CD4-positive, alpha-beta memory T cell (primary cell): ENCODE measurements at places on chromosomes 1 and 21. TPM values are rescaled to one million over a fixed set of nuclear protein-coding genes. Genes with fewer than 3 reads are reported as not detected.

GRCh38 chr1:22922640-22923039 is 50.0 kb downstream of the LACTBL1 start:
- H3K4me3 ChIP-seq: no peak overlapping the region
- no peaks in the 10 kb centered on the region for H3K27me3 ChIP-seq
- no peak overlapping the region for H3K27ac ChIP-seq
- no peaks in the 10 kb centered on the region for H3K4me1 ChIP-seq
- DNase-seq: no peak

DNA sequence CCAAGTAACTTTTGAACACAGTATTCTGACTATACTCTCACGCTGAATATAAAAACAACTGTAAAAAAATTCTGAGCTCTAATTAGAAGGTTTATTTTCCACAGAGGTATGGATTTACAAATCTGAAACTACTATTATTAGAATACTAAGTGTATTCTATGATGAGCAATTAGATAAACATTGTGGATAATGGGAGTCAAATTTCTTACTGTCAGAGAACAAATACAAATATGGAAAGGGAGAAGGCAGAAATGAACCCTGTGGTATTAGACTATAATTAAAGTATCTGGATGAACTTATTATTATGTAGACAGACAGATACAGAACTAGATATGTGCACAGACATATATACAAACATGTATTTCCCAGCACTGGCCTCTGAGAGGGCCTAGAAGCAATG is 22.6 kb downstream of the ALDH9A1 start:
- H3K27ac ChIP-seq: no peak overlapping the region
- H3K27me3 ChIP-seq: no peaks in the 10 kb centered on the region
- peaks cover 38% of the 10 kb centered on the region for H3K36me3 ChIP-seq
- peaks cover 13% of the 10 kb centered on the region for H3K4me1 ChIP-seq

- H3K27me3 ChIP-seq: no peaks in the 10 kb centered on the region
- H3K4me1 ChIP-seq: peaks cover 8% of the 10 kb centered on the region
- no peaks in the 10 kb centered on the region for H3K36me3 ChIP-seq
- no peak overlapping the region for H3K4me3 ChIP-seq
- no peak overlapping the region for H3K27ac ChIP-seq
These were observed 4.5 kb upstream of the ANKRD13C start for GRCh38 chr1:70358921-70359564.

- H3K4me1 ChIP-seq: no peaks in the 10 kb centered on the region
- H3K27ac ChIP-seq: no peak overlapping the region
- H3K27me3 ChIP-seq: no peaks in the 10 kb centered on the region
- DNase-seq: no peak
These were observed 234.7 kb downstream of the TTLL7 start for GRCh38 chr1:83764209-83764608.

DNA sequence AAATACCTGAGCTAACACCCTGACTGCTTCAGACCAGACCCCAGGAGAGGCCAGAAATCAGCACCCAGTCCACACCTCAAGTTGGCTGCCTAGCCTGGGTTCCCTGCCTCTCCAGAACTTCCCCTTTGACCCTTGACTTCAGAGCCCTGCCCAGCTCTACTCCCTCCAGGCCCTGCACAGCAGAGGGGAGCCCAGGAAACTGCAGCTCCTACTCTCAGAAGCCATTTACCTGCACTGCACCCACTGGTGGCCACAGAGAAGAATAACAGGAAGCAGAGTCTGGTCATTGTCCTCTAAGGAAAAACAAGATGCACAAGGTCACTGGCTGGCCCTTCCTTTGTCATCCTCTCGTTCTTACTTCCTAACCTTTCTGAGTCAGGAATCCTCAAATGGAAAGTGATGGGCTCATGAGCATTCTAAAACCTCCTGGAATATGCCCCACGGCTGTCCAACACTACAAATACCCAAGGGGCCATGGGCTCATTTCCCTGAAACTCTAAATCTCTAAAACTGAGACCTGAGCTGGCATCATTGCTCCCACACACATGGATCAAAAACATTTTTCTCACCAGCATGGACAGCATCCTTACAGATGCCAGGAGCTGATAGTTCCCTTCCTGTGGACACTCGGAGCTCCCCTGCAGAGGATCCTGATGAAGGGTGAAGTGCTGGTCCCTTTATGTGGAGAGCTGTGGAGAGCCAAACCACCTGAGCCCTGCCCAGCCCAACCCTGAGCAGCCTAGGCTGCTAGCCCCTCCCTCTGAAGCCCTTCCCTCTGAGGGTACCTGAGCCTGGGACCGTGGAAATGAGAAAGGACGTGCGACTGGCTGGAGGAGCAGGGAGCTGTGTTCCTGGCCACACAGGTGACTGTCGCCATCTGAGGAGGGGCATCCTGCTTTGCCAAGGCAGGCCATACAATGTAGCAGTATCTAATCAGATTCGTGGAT is at the start of gene ITLN2:
TSS of gene ITLN2 (minus strand) at position 652 of the 947 bp plus-strand sequence. CDS start at position 584, 68 bp downstream.
- H3K4me3 ChIP-seq: no peak within 1 kb of the TSS
- no peak within 1 kb of the TSS for H3K27ac ChIP-seq
- H3K4me1 ChIP-seq: no peaks in the 10 kb centered on the region

- H3K36me3 ChIP-seq: no peaks in the 10 kb centered on the region
- no peak overlapping the region for H3K4me3 ChIP-seq
- H3K27ac ChIP-seq: no peak overlapping the region
- no peaks in the 10 kb centered on the region for H3K4me1 ChIP-seq
- DNase-seq: no peak
These were observed 32.2 kb upstream of the RPTN start for GRCh38 chr1:152191260-152191659.

The YBEY gene
- total RNA-seq: 11.5 TPM

The CA14 gene
- not detected for total RNA-seq

The SPRR1B gene
- not detected for total RNA-seq

The OR2M2 gene
- total RNA-seq: not detected
